ENCODE measurements at places on chromosomes 3 and 15. TPM values are rescaled to one million over a fixed set of nuclear protein-coding genes. Genes with fewer than 3 reads are reported as not detected.

- H3K4me3 ChIP-seq = no peak overlapping the region
- no peaks in the 10 kb centered on the region for H3K27me3 ChIP-seq
- DNase-seq = no peak
- no peak overlapping the region for H3K27ac ChIP-seq
Measured at GRCh38 chr3:110383356-110383755, 688.3 kb upstream of the NECTIN3 start.

DNA sequence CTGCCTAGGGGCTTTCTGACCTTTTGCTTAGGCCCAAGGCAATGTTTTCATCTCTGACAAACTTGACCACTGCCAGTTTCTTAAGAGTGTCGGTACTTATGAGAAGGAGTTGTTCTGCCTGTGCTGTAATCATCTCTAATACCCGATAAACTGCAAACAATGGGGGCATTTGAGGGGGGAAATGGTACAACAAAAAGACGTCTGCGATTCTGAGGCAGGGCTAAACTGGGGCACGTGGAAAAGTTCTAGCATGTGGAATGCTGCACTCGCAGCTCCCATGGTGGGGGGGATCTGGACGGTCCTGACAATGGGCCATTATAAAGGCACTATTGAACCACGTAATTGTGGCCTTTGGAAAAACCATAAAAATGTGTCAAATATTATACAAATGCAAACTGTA lies 73.1 kb upstream of the SAMMSON start:
- H3K27ac ChIP-seq = no peak overlapping the region
- no peak for DNase-seq
- no peak overlapping the region for H3K4me3 ChIP-seq
- no peaks in the 10 kb centered on the region for H3K4me1 ChIP-seq

KBTBD12 gene
- total RNA-seq = not detected

P2RY1 gene
- 2.3 TPM for total RNA-seq

CHRD gene
- not detected for total RNA-seq

SPRED1 gene
- 0.89 TPM for total RNA-seq

Measured in natural killer cell treated with Interleukin-12 subunit alpha and Interleukin-12 subunit beta and Interleukin-15 and Interleukin-18, amount 100 ng/mL, for 72 hours (primary cell).